ENCODE measurements at places on chromosomes 3 and 15.

DNA sequence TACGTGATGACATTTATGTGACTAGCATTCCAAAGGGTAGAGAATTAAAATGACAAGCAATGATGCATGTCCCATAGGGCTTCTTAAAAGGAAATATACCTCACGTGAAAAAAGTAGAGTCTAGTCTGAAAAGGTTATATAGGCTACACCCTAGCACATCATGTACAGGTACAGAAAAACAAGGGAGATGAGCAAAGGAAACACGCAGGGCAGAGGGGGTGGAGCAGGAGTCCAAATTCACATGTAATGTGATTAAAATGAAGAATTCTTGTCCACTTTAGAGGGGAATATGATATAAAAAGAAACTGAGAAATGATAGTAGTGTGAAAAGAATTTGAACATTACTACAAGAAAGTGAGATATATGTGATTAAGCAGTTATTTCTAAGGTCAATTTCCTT, 59.4 kb downstream of the HACD2 start:
- DNase-seq = no peak

- no peak for DNase-seq
These were observed 8.2 kb downstream of the KY start for GRCh38 chr3:134642445-134643149.

- DNase-seq = no peak
These were observed 2.8 kb downstream of the RPS17 start for GRCh38 chr15:82537351-82537908.

DNA sequence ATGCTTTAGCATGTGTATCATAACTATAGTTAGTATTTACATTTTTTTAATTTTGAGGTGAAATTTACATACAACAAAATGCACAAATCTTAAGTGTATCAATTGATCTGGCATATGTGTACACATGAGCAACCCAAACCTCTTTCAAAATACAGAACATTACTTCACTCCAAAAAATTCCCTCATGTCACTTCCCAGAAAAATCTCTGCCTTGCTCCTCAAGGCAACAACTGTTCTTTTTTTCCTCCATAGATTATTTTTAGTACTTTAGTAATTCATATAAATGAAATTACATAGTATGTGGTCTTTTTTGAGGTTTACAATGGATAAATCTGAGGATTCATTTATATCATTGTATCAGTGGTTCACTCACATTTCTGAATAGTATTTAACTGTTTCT, 84.9 kb downstream of the TRIM42 start:
- DNase-seq = no peak

DNA sequence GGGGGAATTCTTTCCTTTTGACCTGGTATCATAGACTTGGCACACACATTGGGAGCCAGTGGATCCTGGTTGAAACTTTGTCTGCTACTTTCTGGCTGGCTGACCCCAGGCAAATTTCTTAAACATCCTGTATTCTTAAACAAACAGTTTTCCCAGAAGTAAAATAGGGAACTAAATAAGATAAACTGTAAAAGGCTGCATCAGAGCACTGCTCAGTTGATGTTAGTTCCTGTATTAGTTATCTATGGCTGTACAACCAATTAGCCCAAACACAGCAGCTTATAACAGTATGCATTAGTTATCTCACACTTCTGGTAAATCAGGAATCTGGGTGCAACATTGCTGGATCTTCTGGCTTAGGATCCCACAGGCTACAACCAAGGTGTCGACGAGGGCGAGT, 73.1 kb upstream of the SLCO3A1 start:
- no peak for DNase-seq

Measured in AG09319 (cell line).